Muscle of leg (tissue), 16 donors: ENCODE measurements at places on chromosomes 11 and 22. TPM values are rescaled to one million over a fixed set of nuclear protein-coding genes. Genes with fewer than 3 reads are reported as not detected.

CNIH2 gene
- 1.0 TPM for total RNA-seq

RFPL2 gene
- not detected for total RNA-seq

PDHX gene
- 28.6 TPM for total RNA-seq

ARHGEF17 gene
- total RNA-seq: 23.8 TPM

GLYATL2 gene
- 0.89 TPM for total RNA-seq

NAT10 gene
- total RNA-seq: 21.5 TPM

GDPD5 gene
- 12.8 TPM for total RNA-seq

MAJIN gene
- not detected for total RNA-seq

OR5P2 gene
- not detected for total RNA-seq

MYOD1 gene
- 47.3 TPM for total RNA-seq

TMA7B gene
- total RNA-seq: 0.04 TPM

SLC35C1 gene
- total RNA-seq: 2.9 TPM

POU2AF1 gene
- total RNA-seq: 0.04 TPM

MS4A7 gene
- total RNA-seq: 7.4 TPM

TREH gene
- total RNA-seq: under 0.01 TPM

SSTR3 gene
- not detected for total RNA-seq

RFPL3 gene
- total RNA-seq: not detected

OR56A1 gene
- total RNA-seq: not detected

FSHB gene
- not detected for total RNA-seq

KRTAP5-7 gene
- total RNA-seq: not detected

CPT1B gene
- 46.2 TPM for total RNA-seq

TLCD5 gene
- total RNA-seq: 6.6 TPM

PRR33 gene
- total RNA-seq: 2.0 TPM

PHOX2A gene
- not detected for total RNA-seq

MYEOV gene
- 0.62 TPM for total RNA-seq

BLID gene
- total RNA-seq: 1.2 TPM

UPK3A gene
- total RNA-seq: not detected

MAP6 gene
- 6.1 TPM for total RNA-seq

GNG3 gene
- not detected for total RNA-seq

RAB36 gene
- total RNA-seq: 1.0 TPM

IRF7 gene
- 11.3 TPM for total RNA-seq

TRPC6 gene
- 19.2 TPM for total RNA-seq

OR10D3 gene
- under 0.01 TPM for total RNA-seq

OR51B2 gene
- total RNA-seq: 0.09 TPM

TNKS1BP1 gene
- 67.2 TPM for total RNA-seq

VSIG10L2 gene
- 0.27 TPM for total RNA-seq

IFITM2 gene
- total RNA-seq: 48.1 TPM

INS gene
- not detected for total RNA-seq

FGF19 gene
- 0.44 TPM for total RNA-seq

NLRP6 gene
- 0.04 TPM for total RNA-seq

MPPED1 gene
- total RNA-seq: 0.89 TPM

RIC3 gene
- total RNA-seq: 0.18 TPM

C11orf87 gene
- 0.09 TPM for total RNA-seq

OR52I1 gene
- total RNA-seq: not detected

ELFN2 gene
- 0.35 TPM for total RNA-seq

SPDYC gene
- total RNA-seq: not detected

LRRC10B gene
- total RNA-seq: 0.13 TPM
